ENCODE measurements at places on chromosomes 6 and 20. TPM values are rescaled to one million over a fixed set of nuclear protein-coding genes. Genes with fewer than 3 reads are reported as not detected.

GRCh38 chr6:93468291-93468690 is 48.9 kb upstream of the EPHA7 start:
- DNase-seq: no peak

GRCh38 chr20:53843645-53844044 is 226.7 kb downstream of the BCAS1 start:
- DNase-seq: no peak

The ZNF311 gene
- not detected for total RNA-seq

The FAM184A gene
- 0.50 TPM for total RNA-seq

DNA sequence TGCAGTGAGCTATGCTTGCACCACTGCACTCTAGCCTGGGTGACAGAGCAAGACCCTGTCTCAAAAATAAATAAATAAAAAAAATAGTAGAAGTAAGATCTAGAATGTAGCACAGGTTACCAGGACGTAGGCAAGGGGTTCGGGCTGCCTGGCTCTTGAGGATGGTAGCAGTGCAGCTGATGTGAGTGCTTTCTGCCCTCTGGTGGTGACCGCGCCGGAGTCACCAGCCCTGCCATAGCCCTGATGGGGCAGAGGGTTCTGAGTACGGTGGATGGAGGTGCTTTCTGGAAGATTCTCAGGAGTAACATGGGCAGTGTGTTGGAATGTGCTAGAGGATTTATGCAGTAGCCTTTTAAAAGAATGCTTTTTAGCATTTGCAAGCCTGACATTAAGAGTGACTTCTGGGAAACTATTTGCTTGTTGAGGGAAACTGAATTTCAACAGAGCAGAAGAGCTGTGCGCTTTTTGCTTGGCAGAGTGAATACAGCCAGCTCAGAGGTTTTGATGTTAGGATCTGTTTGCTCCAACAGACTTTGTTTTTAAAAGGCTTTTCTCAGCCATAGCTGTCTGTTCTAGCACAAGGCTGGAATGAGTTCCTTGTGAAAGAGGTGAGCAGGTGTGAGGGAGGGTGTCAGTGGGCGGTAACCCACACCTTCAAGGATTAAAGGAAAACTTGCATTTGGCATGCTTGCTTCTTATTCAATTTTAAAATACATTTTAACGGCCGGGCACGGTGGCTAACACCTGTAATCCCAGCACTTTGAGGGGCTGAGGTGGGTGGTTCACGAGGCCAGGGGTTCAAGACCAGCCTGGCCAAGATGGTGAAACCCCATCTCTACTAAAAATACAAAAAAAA is 65.9 kb downstream of the PTPN1 start:
- peak; percentile 53 for DNase-seq

DNA sequence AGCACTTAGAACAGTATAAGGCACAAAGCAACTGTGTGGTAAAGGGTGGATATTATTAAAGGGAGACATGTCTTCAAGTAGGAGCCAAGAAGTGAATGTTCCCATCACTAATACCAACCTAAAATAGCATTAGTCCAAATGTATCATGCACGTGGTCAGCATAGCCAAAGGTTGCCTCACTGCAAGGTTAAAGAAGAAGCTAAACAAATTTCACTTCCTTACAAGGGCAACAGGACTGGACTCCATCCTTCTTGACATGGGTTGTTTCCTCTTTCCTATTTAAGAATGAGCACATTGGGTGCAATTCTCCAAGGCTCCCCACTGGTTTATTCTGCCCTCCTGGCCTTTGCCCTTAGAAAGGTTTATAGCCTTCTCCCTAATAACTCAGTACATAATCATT is 186.7 kb downstream of the PHACTR1 start:
- DNase-seq: no peak

DNA sequence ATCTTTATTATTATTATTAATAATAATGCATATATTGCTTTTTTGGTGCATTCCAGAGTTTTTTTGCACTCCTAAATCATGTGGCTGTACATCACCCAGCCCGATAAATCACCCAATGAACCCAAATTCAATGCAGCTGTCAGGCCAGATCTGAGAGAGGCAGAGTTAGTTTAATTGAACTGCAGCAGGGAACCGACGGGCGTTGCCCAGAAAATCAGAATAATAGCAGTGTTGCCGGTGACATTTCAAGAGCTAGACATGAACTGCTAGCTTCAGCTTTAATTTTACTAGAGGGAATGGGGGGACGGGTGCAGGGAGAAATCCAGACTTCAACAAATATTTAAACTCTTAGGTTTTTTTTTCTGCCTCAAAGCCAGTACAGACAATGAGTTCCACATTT is 135.0 kb downstream of the CLIC5 start:
- no peak for DNase-seq

Data from CD8-positive, alpha-beta T cell (primary cell).